HS-27A (cell line): ENCODE measurements at places on chromosomes 5 and 9.

DNA sequence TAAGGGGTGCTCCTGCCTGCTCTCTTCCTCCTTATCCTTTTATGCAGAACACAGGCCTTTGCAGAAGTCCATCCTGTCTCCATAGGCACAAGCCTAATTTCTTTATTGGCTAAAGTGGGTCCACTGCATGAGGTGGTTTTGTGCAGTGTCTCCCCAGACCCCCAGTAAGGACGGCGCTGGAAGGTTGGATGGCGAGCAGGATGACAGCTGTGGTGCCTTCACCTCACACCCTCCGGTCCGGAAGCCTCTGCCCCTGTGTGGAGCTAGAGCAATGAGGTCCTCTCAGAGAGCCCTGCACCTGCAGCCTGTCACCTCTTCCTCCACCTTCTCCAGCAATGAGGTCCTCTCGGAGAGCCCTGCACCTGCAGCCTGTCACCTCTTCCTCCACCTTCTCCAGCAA lies 393.7 kb upstream of the IRX1 start:
- DNase-seq = no peak

GRCh38 chr9:112059145-112059965 lies 115.7 kb downstream of the SUSD1 start:
- no peak for DNase-seq

- DNase-seq = no peak
These were observed 33.2 kb upstream of the DMXL1 start for GRCh38 chr5:119037496-119038215.

DNA sequence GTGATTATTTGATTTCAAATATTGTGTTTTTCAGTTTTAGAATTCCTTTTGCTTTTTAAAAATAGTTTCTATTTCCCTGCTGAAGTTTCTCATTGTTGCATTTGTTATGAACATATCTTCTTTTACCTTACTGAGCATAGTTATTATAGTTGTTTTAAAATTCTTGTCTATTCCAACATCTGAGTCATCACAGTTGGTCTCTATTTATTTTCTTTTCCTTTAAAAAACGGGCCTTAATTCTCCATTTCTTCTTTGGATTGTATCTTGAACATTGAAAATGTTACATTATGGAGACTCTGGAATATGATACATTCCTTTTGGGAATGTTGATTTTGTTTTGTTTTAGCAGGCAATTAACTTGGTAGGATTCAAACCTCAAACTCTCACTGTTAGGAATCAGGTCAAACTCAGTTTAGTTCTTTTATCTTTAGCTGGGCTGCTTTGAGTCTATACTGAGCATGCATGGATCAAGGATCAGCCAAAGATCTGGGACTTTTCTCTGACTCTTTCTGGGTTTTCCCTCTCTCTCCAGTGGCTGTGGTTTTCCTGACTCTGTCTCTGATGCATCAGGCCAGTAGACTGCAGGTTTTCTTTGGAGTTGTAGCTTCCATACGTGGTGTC lies 70.3 kb downstream of the TEK start:
- DNase-seq = no peak

- no peak for DNase-seq
These were observed 482.9 kb downstream of the IRX1 start for GRCh38 chr5:4078544-4078943.

DNA sequence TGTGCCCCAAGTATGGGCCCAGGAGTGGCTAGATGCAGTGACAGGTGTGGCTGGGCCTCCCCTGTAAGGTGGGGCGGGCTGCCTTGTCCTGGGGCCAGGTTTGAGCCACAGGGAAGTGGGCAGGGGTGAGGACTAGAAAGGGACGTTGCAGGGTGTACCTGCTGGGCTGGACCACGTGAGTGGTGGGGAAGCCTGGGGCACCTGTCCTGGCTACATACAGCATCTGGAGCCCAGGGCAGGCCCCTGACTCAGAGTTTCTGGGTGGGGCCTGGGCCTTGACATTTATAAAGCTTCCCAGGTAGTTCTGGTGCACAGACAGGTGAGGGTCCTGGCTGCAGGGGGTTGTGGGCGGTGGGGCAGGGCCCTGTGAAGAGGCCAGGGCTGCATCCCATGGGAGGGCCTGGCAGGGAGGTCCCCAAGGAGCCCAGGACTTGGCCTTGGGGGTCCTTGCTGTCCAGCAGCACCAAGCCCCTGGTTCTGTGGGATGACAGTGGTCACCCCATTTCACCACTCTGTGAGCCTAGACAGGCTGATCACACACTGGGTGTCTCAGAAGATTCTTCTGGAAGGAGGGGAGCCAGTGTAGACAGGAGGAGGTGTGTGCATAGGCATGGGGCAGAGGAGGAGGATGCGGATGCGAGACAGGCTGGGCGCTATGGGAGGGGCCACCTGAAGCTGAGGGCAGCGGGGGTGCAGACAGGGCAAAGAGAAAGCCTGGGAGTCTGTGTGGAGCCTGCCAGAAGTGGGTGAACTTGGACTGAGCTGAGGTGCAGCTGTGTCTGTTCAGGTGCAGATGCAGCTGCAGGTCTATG lies 94.0 kb downstream of the PHF2 start:
- DNase-seq = no peak

- no peak for DNase-seq
These were observed 16.7 kb upstream of the ZNF131 start for GRCh38 chr5:43104057-43104456.

DNA sequence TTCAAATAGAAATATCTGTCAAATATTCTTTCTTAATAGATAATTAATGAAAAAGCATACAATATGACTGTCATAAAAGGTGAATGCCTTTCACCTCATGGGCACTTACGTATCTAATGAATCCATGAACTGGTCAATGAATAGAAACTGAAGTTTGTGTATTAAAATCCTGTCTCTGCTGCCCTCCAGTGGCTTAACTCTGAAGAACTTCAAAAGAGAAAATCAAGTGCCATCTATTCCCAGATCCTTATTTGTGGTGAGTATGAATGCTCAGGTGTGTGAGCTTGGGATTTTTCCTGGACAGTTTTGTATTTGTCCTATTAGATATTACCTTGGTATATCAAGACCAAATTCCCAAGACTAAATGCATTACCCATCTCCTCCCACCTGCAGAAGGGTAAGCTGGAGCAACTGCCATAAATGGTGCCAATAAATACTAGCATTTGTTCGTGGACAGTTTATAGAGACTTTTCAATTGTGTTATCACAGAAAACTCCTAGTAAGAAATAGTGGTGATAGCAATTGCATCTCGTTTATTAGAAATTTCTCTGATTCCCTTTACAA lies 44.0 kb upstream of the SVEP1 start:
- no peak for DNase-seq

DNA sequence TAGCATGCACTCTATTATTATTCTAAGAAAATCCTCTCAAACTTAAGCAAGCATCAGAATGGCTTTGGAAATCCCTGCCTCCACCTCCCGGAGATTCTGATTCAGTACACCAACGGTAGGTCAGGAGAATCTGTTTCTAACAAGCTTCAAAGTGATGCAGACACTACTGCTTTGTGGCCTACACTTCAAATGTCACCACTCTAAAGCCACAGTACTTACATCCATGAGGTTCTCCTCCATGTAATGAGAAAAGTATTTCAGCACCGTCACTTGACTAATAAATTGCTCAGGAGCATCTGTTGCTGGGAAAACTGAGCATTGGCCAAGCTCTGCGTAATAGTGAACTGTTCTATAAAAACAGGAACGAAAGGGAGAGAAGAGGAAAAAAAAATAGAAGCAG lies 4.8 kb downstream of the PLK2 start:
- no peak for DNase-seq

GRCh38 chr5:180976518-180976917 lies 12.1 kb upstream of the BTNL3 start:
- DNase-seq = no peak

DNA sequence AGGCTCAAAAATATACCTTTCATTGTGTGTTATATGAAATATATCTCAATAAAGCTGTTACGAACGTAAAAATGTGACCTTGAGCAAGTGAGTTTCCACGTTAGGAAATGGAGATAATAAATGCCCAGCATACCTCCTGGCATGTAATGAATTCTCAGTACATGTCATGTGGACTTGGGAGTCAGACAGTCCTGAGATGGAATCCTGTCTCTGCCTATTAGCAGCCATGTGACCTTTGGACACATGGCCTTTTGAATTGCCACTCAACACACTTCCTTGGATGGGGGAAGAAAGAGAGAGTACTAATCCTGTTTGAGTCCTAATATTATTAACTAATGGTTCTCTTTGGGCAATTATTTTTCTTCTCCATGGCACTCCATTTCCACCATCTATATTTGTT lies 25.7 kb downstream of the TRIM32 start:
- no peak for DNase-seq

- DNase-seq = peak; percentile 57
These were observed 81.8 kb downstream of the ZNF618 start for GRCh38 chr9:113957821-113958341.

DNA sequence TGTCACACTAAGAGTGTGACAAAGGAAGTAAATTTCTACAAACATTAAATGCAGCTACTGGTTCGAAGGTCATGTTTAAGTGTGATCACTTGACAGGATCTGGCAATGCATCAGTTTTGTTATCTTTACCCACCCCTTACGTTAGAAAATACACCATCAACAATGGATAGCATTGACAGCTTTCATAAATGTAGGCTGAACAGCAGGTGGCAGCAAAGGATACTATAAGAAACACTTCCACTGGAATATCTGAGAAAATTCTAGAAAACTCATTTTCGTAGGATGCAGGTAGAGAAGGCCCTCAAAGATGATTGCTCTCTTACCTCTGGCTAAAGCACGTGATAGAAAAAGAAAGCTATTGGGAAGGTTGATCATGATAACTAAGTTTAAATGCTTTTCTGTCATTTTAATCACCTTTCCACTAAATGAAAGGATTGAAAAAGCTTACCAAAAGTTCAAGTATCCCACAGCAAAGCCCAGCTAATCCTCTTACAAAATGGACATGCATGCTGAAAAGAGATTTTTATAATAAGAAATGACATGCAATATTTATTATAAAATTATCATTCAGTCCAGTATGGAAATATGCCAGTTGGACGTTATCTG lies 292.5 kb downstream of the PARP8 start:
- DNase-seq = no peak

- no peak for DNase-seq
These were observed 39.0 kb downstream of the ESM1 start for GRCh38 chr5:54946306-54946819.

DNA sequence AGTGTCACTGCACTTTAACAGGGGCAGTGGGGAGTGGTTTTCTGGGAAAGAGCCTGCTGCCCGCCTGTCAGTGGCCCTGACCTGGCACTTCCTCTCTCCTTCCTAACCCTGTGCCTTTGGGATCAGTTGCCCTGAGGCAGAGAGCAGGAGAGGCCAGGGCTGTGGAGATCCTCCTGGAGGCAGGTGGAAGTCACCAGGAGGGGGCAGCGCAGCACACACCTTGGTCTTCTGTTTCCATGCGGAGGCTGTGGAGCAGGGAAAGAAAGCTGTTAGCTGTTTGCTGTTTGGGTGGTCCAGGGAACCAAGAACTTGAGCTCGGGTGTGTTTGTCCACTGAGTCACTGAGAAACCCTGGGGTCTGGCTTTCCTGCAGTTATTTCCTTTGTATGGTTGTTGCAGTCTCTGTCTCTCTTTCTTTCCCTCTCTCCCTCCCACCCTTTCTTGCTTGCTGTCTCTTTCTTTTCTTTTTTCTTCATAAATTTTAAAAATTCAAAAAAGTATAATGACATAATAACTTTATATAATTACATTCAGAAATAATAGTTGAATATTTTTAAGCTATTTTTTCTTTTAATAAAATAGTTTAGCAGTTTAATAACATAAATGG lies 28.1 kb downstream of the NTRK2 start:
- DNase-seq = no peak

DNA sequence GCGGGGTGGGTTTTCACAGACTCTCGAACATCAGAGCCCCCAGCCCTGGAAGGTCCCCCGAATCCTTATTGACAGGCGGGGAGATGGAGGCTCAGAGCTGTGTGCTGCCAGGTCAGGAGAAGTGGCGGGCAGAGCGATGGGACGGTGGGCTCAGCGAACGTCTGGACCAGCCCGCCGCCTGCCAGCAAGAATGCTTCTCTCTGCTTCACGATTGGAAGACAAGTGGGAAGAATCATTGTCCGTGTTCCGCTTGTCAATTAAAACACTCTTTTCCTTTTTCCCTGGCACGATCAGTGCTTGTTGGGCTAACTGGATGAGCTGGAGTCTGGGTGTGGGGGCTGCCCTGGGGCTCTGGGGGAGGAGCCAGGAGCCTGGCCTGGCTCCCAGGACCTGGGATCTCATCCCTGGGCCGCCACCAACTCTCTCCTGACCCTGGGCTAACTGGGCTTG lies 1.6 kb downstream of the COL5A1 start:
- DNase-seq = no peak

GRCh38 chr5:132775476-132775961 lies 1.5 kb downstream of the SEPTIN8 start:
- DNase-seq = no peak

GRCh38 chr5:173310861-173311785 lies 17.1 kb downstream of the STC2 start:
- no peak for DNase-seq

GRCh38 chr5:167993771-167994170 lies 297.7 kb upstream of the WWC1 start:
- no peak for DNase-seq

GRCh38 chr5:121175986-121176385 lies 675.7 kb upstream of the FTMT start:
- no peak for DNase-seq

DNA sequence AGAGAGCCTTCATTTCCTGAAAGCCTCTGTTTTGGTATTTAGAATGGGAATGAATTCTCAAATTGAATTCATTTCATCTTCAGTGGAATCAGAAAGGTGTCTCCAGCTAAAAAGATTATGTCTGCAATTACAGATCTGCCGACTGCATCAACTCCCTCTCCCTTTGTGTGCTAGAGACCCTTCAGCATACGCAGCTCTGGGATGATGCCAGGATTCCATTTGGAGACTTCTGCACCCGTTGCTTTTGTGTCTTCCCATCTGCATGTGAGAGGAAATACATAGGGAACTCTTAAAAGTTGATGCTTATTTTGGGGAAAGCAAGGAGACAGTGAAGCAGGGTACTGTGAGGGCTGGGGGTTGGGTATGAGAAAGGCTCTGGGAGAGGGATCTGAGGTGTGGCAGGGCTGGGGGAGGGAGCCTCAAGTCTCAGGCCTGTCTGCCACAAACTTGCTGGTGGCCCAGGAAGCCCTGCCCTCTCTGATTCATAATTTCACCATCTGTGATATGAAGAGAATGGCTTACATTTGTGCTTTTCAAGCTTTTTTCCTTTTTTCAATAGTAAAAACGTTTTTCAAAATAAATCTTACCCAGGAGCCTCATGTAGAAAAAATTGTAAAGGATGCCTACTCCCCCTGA lies 89.7 kb upstream of the SAP30L start:
- DNase-seq = no peak

- DNase-seq = no peak
These were observed 291.2 kb downstream of the IRX1 start for GRCh38 chr5:3886524-3887451.

- DNase-seq = no peak
These were observed 145.9 kb downstream of the PRELID2 start for GRCh38 chr5:145689235-145689634.

DNA sequence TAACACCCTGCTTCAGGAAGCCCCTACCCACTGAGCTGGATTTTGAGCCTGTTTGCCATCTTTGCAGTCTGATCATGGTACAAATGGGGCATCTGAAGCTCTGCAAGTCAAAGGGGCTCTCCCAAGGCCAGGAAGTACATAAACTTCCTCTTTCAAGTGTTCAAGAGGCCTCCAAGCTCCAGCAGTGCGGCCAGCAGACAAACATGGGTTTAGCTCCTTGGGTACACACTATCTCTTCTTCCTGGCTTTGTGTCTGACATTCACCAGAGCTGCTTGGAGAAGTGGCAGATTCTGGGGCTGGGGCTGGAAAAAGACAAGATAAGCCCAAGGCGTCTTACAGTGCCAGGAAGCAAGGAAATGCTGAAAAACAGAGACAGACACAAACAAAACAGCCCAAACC lies 34.1 kb downstream of the LAMC3 start:
- DNase-seq = no peak

GRCh38 chr5:158431369-158432029 lies 572.6 kb upstream of the CLINT1 start:
- DNase-seq = no peak
